Substantia nigra (tissue), 51 donors: ENCODE measurements at places on chromosomes 6 and 20.

GRCh38 chr6:5006222-5006621 is 2.4 kb upstream of the RPP40 start:
- no peak for DNase-seq

DNA sequence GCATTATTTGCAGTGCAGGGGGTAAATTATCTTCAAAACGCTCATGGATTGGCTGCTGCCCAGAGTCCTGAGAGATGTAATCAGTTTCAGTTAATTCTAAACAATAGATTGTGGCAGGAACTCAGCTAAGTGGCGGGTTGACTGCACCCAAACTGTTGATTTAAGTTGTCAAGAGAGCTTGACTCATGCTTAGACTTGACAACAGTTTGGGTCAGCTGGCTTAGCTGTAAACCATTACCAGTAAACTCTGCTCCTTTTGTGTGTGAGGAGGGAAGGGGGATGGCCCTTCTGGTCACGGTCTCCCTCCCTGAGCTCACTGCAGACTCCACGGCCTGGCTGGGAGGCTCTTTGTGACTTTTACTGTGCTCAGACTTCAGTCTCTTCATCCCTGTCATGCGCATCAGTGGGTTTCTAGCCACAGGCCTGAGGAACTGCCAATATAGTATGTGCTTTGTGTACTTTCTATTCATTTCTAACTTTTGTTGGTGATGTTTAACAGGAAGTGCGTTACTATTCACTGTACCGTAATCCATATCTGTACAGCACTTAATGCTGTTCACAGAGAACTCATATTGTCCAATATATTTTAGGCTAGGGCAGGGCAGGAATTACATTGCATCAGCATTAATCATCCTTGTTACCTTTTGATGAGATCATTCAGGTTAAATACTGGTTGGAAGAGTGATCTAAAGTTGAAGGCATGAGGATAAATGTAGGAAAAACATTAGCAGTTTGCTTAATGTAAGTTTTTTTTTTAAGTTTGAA is 488.3 kb downstream of the CDKAL1 start:
- no peak for DNase-seq

DNA sequence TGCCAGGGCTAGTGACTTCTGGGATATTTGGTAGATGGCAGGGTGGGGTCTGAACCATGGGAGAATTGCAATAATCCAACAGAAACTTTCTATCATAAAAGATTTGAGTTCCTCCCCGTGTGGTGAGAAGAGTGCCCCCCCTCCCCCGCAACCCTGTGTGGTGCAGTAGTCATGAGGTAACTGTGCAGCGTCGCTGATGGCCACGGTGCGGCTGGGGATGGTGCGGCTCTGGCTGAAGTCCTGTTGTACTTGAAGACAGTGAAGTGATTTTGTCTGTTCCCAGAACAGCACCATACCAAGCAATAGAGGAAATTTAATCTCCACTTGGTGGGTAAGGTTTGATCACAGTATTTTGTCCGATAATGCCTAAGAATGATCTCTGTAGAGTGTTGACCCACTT is 654.8 kb upstream of the POU3F2 start:
- no peak for DNase-seq

GRCh38 chr6:142952614-142953013 is 7.6 kb upstream of the HIVEP2 start:
- DNase-seq, result no peak

DNA sequence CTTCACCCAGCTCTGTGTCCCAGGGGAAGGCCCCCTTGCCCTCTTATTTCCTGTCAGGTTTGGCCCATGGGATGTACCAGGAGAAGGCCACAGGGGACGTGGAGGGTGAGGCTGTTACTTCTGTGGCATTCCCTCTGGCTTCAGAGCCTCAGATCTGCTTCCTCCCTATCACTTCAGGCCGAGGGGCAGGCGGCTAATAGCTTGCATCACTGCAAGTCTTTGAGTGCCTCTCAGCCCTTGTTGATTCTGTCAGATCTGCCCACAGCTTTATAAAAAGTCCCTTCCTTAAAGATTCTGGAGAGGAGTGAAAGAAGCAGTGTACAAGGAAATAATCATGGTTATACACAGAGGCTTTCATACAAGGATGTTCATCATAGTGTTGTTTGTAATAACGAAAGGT is 86.9 kb downstream of the LRFN2 start:
- DNase-seq, result no peak

DNA sequence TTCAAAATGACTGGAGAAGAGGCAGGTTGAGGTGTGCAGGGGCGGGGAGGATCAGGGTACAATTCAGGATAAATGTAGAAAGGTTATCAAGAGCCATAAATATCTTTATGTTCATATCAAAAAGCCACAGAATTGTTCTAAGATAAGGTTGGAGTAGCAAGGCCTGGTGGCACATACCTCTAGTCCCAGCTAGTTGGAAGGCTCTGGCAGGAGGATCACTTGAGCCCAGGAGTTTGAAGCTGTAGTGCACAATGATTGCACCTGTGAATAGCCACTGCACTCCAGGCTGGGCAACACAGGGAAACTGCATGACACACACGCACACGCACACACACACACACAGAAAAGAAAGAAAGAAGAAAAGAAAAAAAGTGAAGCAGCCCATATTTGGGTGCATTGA is 194.8 kb downstream of the GRIK2 start:
- no peak for DNase-seq

GRCh38 chr6:139751179-139751578 is 376.7 kb upstream of the CITED2 start:
- no peak for DNase-seq

- no peak for DNase-seq
Measured at GRCh38 chr20:17710379-17711266, 10.9 kb downstream of the BANF2 start.

DNA sequence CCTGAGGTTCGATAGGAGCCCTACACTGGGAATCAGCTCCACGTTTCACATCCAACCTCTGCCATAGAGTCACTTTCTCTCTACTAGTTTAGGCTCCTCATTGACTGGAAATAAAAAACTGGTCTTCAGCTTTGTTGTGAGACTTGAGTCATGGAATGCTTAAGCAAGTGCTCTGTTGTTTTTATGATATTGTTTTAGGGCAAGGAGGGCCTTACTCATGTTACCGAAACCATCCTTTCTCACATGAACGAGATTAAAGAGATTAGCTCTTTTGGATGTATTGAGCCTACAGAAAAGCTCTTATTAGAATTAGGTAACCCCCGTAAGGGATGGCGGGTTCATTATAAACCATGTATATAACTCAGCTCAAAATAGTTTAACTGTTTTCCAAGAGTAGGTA is 6.9 kb upstream of the MOCS1 start:
- no peak for DNase-seq

DNA sequence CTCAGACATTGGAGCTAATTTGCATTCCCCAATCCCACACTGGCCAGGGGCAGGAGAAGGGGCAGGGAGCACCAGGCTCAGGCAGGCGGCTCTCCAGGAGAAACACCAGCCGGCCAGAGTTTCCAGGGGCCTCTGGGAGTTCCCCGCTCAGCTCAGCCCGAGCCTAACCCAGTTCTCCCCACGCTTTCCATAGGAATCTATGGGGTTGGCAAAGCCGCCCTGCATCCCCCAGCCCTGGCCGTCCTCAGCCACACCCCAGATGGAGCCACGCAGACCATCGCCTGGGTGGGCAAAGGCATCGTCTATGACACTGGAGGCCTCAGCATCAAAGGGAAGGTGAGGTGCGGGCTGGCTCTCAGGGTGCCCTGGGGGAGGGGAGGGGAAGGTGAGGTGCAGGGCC is 8.2 kb downstream of the NPEPL1 start:
- DNase-seq, result no peak

DNA sequence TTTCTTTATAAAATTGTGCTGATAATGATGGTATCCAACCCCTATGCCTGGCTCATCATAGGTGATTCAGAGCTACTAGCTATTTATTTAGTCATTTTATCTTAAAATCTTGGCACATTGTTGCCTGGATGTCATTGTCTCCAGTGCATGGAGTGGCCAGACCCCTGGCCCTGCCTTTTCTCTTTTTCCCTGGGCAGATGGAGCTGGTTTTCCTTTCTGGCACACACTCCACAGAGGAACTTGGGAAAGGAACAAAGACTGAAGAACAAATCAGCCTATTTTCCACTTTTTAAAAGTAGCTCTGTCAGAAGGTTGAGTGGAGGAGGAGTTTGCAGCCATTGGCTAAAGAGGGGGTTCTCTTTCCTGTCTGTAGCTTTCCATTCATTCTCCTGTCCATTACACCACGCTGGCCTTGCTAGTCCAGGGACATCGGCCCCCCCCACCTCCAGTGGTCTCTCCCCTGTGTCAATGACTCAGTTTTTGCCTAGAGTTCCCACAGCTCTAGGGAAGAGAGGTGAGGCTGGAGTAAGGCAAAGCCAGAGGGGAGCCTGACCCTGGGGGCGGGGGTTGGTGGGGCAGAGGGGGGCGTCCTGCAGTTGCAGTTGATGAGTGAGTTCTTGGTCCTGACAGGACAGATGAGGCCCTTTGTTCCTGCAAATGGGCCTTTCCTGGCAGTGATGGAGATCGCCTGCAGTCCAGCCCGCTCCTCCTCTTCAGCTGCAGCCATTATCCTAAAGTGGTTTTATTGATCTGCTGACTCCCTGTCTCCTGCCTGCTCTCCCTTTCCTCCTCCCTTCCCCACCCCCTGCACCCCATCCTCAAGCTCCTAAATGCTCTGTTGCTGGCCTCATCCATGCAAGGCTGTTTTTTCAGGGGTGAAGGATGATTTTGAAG is 774.5 kb downstream of the DHX35 start:
- DNase-seq, result no peak

DNA sequence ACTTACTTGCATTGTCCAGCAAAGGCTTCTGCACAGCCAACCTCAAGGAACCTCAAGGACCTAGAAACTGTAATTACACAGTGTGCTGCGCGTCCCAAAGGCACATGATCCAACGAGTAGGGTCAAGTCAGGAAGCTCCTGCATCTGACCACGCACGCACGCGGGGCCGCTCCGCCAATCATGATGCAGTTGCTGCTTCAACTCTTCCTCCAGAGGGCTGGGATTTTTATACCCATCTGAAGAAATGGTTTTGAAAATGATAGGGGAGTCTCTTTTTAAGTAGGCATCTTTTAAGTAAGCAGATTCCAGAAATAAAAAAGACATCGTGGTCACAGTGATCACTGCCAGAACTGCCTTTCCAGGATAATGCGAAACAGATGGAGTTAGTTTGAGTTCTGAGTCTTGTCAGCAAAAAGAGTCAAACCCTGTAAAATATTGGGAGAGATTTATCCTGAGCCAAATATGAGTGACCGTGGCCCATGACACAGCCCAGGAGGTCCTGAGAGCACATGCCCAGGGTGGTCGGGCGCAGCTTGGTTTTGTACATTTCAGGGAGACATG is 34.0 kb downstream of the KIF25 start:
- no peak for DNase-seq

DNA sequence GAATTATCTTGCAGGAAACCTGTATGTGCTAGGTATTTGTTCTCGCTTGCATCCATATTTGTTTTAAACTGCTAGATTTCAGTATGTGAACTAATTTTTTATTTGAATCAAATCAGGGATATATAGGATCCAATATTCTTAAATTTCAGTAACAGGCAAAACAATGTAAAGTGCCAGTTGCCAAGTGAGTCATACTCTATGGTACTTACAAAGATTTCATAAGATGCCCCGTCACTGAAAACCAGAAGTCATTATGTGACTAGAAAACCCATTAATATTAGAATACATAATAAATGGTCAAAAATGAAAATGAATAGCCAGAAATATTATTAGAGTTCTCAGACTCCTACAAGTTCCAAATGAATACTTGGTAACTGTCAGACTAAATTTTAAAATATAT is 481.2 kb downstream of the TFAP2A start:
- DNase-seq, result no peak

GRCh38 chr6:168739381-168739780 is 298.4 kb downstream of the SMOC2 start:
- no peak for DNase-seq
